ENCODE measurements at places on chromosomes 5 and 9.

GRCh38 chr5:74244406-74244805 is 396.1 kb downstream of the ENC1 start:
- DNase-seq = no peak

GRCh38 chr9:116855881-116856662 is 169.0 kb downstream of the TRIM32 start:
- no peak for DNase-seq

DNA sequence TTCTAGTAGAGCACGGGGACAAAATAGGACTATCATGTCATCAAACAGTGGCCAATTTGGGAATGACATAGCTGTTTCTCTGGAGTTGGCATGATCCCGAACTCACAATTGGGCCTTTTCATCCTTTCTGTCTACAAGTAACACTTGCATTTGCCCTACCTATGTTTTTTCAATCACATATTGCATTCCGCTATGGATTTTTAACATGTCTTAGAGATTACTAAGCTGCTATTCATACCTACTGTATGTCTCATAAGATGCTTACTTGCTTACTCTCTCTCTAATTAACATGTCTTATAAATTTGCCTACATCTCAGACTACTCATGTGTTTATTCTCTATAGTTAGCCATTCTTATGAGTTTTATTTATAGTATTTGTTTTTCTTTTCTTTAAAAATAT is 341.2 kb upstream of the CTNND2 start:
- DNase-seq = no peak

DNA sequence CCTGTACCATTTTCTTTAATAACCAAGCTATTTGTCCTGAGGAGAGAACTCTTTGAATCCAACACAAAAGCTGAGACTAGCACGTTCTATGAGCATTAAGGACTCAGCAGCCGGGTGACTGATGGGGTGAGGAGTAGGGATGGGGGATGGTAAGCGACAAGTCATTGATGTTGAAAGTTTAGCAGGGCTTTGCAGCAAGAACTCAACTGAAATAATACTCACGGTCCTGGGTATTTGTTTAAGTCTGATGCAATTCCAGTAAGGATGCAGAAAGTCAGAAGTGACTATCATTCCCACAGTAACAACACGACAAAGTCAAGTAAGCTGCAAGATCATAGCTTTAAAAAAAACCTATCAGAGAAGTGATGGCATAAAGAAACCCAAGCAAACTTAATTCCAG is 131.1 kb downstream of the ACTL7B start:
- no peak for DNase-seq

DNA sequence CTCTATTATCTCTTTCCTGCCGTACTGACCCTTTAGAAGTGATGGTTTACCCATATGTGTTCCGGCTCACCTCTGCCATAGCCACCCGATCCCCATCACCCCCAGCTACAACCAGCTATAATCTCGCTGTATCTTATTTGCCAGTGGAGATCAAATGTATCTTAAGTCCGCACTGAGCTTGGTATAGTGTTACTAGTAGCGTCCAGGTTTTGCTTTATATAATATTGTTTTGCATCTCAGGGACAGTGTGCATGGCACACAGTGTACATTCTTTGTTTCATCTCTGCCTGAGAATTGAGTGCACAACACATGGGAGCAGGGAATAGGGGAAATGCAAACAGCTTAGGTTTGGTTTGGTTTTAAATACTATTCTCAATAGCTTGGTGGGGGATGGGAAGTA is 135.8 kb upstream of the SNX2 start:
- DNase-seq = no peak

DNA sequence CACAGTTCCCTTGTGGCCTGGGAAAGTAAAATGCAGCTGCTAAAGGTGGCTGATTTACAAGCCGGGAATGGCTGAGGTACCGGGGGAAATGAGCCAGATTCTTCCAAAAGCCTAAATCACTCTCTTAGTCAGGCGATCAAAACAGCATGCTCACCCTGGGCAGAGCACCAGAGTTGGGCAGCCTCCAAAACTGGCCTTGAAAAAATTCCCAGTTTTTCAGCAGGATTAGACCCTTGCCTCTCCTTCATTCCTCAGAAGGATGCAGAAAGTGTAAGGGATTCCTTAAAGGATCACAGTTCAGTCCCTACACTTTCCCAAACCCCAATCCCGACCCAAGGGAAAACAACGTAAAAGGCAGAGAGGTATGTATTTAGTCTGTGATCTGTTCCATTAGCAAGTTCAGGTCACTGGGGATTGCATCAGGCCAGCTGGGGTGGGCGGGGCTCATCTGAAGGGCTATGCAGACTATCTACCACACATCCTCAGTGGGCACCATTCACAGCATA is 16.9 kb downstream of the TMEM174 start:
- DNase-seq = no peak

Data from left renal cortex interstitium (tissue), 4 donors.